Umbilical cord (tissue), 2 donors: ENCODE measurements at places on chromosomes 4 and X.
A peak's percentile ranks its signal among the peaks of the same experiment; 100 is the strongest.

DNA sequence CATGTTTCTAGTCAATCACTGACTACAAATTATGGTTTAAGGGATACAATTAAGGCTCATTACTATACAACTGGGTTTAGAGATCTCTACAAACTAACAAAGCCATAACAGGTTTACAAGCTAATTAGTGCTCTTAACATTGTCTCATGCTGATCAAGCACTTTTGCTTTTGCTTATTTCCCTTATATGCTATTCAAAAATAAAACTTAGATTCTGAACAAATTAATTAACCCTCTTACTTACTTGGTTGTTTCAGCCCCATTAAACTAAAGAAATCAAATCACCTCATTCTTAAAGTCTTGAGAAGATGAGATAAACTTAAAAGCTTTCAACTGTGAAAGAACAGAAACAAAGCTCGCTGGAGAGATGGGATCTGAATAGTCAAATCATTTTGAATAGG lies 2024.5 kb upstream of the ADGRL3 start:
- DNase-seq = no peak

DNA sequence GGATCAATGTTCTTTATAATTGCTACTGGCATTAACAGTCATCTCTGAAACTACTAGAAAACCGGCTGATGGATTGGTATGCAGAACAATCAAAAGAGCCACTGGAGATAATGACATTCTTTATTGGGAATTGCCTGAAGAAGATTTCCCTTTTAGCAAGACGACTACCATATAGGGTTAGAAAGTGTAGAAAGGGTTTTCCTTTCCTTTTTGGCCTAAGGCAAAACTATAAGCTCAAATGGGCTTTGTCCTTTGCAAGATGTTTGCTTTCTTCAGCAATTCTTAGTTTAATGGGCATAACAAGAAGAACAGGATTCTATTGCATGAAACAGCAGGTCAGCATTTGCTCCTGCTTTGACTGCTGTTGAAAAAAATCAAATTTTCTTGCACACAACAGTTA lies 214.2 kb upstream of the PCDH10 start:
- peak; percentile 55 for DNase-seq

GRCh38 chr4:14478504-14478903 lies 523.8 kb upstream of the CPEB2 start:
- no peak for DNase-seq

DNA sequence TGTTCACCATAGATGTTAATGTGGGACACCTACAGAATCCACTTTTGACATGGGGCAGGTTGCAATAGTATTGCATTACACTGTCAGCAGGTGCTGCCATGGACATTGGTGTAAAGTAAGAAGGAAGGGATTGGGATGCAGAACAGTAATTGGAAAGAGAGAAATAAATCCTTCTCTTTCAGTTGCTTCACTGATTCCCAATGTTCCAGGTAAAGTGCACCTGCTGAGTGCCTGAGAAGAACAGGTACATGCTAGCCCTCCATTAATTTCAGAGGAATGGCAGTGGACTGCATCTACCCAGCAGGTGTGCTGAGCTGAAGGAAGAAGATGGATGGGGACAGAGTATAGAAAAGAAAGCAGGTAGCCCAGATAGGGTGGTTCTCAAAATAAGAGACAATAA lies 248.5 kb downstream of the TENM3 start:
- no peak for DNase-seq

DNA sequence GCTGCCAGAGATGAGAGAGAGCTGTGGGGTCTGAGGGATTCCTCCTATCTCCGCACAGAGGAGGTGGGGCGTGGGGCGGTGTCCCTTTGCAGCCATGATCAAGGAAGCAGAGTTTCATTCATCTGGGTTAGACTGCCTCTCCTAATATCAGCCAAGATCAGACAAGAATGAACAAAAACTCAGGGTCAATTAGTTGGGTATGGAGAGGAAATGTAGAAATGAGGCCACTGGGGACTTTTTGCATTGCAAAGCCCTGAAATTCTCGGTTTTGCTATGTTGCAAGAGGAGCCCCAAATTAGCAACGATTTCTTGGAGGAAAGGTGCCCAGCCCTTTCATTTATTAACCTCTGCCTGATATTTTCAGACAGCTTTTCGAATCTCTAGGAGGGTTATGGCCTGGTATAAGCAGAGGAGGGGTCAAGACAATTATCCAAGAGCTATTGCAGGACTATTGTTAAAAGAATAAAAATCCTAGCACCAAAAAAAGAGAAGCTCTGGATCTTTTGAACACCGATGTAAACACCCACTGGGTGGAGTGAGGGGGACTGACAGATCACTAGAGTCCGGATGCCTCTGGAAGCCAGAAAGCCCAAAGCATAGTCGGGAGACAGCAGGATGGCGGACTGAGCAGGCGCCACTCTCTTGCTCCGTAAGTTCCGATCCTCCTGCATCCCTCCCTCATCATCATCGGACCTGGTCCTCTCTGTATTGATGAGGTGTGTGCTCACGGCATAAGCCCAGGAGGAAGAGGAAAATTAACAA lies 34.4 kb upstream of the ACSL1 start:
- DNase-seq = no peak

GRCh38 chr4:34091451-34091850 lies 2152.9 kb downstream of the ARAP2 start:
- DNase-seq = no peak

DNA sequence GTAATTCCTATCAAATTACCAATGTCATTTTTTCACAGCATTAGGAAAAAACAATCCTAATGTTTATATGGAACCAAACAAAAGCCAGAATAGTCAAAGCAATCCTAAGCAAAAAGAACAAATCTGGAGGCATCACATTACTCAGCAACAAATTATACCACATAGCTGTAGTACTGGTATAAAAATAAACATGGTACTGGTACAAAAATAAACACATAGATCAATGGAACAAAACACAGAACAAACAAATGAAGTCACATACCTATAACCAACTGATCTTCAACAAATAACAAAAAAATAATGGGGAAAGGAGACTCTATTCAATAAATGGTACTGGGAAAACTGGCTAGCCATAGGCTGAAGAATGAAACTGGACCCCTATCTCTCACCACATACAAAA lies 37.4 kb downstream of the PPA2 start:
- DNase-seq = no peak

DNA sequence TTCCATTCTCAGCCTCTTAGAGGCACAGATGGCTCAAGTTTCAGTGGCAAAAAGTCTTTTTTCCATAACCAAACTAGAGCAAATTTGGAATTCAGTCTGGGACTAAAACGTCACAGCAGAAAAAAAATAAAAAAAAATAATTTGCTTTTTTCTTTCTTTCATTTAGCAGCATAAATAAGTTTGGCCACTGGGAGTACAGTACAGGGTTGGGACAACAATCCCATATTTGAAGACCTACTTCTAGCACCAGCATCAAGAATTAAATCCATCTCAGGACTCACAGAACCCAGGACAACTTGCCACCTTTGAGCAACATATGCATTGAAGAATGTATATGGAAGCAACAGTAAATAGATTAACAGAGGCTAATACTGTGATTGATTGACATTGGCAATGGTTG lies 214.0 kb downstream of the FBXW7 start:
- no peak for DNase-seq

DNA sequence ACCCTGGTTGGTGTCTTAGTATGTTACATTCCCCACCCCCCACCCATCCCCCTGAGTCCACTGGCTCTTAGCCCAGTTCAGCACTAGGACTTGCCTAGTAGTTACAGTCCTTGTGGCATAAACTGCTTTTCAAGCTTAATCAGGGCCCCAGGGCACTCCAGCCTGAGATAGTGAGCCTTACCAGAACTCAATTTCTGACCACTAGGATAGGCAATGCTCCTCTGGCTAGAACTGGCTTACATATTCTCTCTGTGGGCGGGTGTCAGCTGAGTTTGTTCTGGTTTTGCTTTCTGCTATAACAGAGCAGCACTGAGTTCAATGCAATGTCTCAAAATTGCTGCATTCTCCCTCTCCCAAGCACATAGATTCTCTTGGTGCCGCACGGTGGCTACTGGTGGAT lies 391.4 kb upstream of the DIPK2B start:
- DNase-seq = no peak

DNA sequence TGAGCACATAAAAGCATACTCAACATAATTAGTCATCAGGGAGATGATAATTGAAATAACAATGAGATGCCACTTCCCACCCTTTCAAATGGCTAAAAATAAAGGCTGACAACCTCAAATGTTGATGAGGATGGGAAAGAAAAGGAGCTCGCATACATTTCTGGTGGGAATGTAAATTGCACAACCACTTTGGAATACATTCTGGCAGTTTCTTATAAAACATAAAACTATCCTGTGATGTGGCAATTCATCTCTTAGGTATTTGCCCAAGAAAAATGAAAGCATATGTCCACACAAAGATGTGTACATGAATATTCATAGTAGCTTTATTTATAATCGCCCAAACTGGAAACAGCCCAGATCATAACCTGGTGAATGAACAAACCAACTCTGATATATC lies 687 bp upstream of the ZNF275 start:
- peak; percentile 23 for DNase-seq

DNA sequence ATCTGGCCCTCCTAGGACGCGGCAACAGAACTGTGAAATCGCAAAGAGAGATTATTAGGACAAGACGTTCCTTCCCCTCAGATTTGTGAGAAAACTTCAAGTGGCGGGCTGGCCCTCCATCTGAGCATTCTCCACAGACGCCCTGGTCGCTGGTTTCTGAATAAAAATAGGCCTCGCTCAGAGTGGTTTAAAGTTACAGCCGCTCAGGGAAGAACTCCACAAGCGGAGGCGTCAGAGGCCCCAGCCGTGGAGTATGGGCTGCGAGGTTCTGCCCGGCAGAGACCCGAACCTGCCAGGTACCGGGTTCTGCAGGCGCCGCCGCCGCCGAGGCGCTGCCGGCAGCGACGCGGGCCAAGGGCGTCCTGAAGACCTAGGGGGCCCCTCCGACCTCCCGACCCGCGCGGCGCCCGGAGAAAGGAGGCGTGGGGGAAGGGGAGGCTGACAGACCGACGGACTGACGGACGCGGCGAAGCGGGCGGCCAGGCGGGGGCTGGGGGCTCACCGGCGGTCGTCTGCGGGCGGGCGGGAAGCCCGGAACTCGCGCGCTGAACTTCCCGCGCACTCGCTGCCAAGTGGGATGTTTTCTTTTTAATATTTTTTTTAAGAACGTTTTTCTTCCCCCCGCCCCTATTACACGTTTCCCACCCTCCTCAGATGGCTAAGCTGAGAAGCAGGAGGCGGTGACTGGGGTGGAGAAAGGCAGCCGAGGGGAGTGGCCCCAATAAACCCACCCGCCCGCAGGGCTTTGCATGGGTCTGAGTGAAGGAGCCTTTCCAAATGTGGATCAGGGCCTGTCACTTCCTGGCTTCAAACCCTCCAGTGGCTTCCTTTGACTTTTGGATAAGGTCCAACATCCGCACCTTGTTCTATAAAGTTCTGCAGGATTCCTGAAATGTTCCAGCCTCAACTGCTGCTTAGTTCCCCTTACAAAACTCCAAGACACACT lies at the start of gene PABPC4L:
PABPC4L (minus strand) TSS at position 574 of the 946 bp plus-strand sequence. CDS start 770 bp downstream, outside the sequence.
- DNase-seq = peak; percentile 91

DNA sequence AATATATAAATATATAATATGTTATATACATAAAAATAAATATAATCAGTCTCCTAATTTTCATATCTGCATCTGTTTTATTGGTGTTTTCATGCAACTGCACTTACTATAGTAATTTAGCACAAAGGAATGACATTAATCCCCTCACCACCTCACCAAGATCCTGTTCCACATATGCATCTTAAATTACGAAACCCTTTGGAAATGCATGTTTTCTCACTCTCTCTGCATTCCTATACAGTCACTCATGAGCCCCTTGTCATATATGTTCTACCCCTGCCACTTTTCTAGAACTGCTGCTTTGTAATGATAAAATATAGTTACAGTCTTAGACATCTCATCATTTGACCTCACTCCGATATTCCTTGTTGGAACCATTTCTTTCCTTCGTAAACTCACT lies 728.7 kb upstream of the SLIT2 start:
- no peak for DNase-seq

- no peak for DNase-seq
These were observed 9.3 kb upstream of the OTC start for GRCh38 chrX:38342853-38343778.

- DNase-seq = no peak
These were observed 12.0 kb upstream of the LRAT start for GRCh38 chr4:154731756-154732155.

DNA sequence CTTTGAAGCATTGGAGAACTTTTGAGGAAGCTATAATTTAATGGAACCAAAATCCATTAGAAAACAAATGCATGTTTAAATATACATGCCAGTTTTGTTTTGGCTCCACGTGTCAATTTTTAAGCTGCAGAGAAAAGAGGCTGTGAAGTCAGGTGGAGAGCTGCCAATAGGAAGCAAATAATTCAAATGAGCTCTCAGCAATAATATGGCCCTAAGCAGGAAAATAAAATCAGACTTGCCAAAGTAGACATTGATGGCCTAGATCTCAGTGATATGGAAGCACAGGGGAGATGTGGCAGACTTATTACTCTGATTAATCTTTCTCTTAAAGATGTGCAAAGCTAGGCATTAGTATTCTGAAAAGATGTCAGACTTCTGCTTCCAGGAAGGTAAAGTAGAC lies 769.8 kb upstream of the NDST4 start:
- no peak for DNase-seq

DNA sequence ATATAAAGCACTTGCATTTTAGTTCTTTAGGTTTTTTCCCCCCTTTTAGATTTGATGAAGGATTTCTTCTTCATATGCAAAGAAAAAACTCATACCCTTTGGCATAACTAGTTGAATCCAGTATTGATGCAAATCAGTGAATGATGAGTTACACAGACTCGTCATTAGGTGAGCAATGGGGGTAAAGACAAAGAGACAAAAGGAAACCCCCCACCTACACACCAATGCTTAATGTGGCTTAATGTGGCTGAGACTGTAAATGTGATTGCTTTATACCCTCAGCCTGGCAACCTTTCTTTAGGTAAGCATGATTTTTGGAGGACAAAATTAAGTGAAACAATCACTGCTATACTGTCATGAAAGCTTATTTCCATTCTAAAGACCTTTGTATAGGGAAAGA lies 39.5 kb downstream of the CD40LG start:
- DNase-seq = no peak

DNA sequence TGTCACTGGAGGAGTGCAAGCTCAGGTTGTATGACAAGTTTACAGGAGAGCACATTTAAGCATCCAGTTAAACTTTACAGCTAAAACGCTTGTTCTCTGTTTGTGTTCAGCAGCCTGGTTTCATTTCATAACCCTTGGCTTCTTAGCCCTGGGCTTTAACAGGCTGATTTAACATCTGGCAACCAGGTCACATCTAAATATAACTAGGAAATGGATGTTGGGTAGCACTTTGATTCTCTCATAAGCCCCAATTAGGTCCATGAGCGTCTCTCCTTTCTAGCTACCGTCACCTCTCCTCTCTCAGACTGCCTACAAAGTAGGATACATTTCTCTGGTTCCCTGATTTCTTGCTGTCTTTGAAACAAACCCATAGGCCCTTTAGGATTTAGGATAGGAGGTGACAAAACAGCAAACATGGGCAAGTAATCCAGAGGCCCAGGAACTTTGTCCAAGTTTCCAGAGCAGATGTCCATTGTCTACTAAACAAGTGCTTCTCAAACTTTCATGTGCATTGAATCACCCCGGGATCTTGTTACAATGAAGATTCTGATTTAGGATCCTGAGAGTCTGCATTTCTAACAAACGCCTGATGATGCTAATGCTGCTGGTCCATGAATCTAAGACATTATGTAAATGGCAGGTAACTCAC lies 22.5 kb downstream of the OTUD6A start:
- DNase-seq = no peak
